ENCODE measurements at places on chromosomes 11 and 22.

DNA sequence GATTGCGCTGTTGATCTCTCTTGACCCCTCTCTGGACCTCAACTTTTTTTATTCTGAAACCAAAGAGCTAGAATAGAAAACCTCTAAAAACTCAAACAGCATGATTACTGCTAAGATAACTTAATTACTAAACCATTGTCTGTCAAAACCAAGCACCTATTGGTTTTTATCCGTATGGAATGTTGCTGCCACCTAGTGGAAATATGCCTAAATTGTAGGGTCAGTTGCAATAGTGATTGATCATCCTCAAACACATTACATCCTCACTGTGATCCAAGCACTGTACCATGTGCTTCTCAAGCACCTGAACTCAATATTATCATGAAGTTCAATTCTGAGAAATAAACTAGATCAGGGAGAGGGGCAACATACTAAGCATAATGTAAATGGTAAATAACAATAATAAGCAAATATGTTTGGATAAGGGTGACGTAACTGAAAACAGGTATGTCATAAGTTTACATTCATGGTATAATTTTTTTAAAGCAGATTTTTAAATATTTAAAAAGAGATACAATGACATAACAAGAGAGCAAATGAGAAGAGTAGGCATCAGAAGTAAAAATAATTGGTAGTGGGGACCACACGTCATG, 3.8 kb upstream of the OR5A2 start:
- H3K27ac ChIP-seq, result no peak overlapping the region
- no peaks in the 10 kb centered on the region for H3K27me3 ChIP-seq
- DNase-seq, result no peak
- H3K4me1 ChIP-seq, result no peaks in the 10 kb centered on the region

DNA sequence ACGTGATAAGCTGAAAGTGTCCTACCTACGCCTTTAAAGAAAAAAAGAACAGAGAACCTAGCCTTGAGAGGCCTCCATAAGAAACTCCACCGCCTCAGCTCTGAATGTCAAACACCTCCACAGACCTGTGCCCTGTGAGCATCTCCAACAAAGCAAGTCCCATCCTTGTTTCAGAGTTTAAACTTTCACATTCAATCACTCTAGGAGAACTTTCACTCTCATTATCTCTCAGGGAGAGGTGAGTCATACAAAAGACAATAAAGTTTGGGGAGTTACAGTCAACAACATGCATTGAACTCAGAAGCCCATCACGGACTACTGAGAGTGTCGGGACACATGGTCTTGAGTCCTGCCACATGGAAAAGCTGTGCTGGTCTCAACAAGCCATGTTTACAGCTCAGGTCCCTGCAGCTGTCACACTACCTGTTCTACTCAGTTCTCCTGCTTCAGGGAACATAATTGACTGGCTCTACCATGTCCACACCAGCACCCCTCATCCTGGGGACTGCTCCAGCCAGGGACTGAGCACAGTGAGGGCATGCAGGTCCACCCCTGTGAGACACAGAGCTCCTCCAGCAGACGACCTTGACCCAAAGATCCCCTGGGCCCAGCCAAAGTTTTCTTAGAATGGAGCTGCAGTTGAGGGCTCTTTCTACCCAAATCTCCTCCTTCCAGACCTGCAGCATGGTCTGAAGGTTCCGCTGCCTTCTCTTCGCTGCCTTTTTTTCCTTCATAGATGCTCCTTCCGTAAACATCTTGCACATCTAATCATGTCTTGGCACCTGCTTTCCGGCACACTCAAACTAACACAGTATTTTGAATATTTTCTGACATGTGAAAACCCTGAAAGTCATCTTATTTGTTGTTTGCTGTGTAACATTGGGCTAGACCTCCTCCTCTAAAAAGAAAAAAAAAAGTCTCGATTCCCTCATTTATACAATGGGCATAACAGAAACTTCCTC, 114.9 kb downstream of the ETS1 start:
- H3K36me3 ChIP-seq, result no peaks in the 10 kb centered on the region
- no peak for DNase-seq
- no peaks in the 10 kb centered on the region for H3K4me1 ChIP-seq
- H3K27me3 ChIP-seq, result no peaks in the 10 kb centered on the region

- no peak overlapping the region for H3K4me3 ChIP-seq
- no peaks in the 10 kb centered on the region for H3K4me1 ChIP-seq
- no peaks in the 10 kb centered on the region for H3K27me3 ChIP-seq
- H3K27ac ChIP-seq, result no peak overlapping the region
These were observed 19.8 kb downstream of the SAMM50 start for GRCh38 chr22:43975041-43975440.

DNA sequence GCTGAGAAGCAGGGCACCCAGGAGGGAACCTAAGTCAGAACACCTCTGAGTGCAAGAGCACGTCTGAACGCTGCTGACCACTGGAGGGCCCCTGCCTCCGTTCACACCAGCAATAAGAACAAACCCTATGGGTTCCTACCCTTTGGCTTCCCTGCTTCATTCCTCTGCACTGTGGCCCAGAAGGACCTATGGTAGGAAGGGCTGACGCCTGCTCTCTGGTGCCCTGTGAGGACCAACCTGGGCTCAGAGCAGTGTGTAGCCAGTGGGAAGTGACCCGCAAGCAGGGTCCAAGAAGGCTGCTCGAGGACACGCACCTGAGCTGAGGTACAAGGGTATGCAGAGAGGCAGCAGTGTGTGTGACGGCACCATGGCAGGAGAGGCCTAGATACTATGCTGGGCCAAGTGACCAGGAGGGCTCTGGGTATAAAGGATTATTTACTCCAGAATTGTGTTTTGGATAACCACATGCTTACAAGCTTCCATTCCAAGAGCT, 68.8 kb upstream of the CLTCL1 start:
- peaks cover 91% of the 10 kb centered on the region for H3K36me3 ChIP-seq
- no peak overlapping the region for H3K4me3 ChIP-seq
- H3K4me1 ChIP-seq, result no peaks in the 10 kb centered on the region
- H3K27me3 ChIP-seq, result no peaks in the 10 kb centered on the region
- no peak overlapping the region for H3K27ac ChIP-seq

DNA sequence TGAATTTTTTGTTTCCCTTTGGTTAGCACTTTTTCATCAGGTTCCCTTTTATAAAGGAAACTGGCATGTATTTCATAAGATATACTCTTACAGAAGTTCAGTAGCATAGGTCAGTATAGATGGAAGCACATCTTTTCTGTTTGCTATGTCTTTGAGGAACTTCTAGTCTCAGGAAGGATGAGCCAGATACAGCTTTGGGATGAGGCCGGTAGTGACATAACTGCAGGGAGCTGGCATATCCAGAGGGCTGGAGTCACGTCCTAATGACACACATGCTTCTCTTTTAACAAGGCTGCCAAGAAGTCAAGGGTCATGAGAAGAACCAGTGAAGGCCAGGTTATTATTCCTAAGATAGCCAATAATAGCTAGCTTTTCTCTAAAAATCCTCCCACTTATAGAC, 33.3 kb upstream of the ADSL start:
- no peak overlapping the region for H3K27ac ChIP-seq
- no peaks in the 10 kb centered on the region for H3K4me1 ChIP-seq
- H3K27me3 ChIP-seq, result no peaks in the 10 kb centered on the region
- peaks cover 36% of the 10 kb centered on the region for H3K36me3 ChIP-seq

DNA sequence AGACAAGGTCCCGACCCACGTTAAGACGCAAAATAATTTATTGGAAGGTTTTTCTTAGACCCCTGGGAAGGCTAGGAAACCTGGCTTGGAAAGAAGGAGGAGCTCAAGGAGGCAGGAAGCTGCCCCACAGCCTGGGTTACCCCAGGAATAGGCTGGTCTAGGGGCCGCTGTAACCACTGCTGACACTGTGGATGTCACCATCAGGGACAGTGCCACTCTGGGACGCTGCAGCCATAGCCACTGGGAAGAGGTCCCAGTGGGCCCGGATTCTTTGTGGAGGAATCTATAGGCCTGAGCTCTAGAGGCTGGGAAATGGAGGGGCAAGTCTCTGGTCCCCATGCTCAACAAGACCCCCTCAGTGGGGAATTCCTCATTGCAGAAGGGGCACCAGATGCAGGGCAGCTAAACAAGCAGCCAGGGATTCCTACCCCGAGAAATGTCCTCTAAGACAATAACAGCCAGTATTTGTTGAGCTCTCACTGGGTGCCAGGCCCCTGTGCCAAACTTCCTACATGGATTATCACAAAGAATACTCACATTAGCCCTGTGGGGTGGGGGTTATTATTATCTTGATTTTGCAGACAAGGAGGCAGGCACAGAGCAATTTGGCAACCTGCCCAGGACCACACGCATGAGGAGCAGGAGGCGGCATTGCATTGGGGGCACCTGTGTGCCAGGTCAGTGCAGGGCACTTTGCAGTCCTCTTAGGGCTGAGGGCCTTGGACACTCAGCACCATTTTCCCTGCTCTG, 19.5 kb upstream of the CHKA start:
- H3K4me1 ChIP-seq, result peaks cover 47% of the 10 kb centered on the region
- no peak overlapping the region for H3K27ac ChIP-seq
- no peaks in the 10 kb centered on the region for H3K36me3 ChIP-seq
- H3K4me3 ChIP-seq, result no peak overlapping the region
- DNase-seq, result no peak
- H3K27me3 ChIP-seq, result no peaks in the 10 kb centered on the region

GRCh38 chr11:56783448-56784041, 35.0 kb upstream of the OR9G4 start:
- no peak overlapping the region for H3K27ac ChIP-seq
- H3K4me1 ChIP-seq, result no peaks in the 10 kb centered on the region
- no peaks in the 10 kb centered on the region for H3K27me3 ChIP-seq
- H3K36me3 ChIP-seq, result no peaks in the 10 kb centered on the region
- no peak for DNase-seq

- no peaks in the 10 kb centered on the region for H3K4me1 ChIP-seq
- DNase-seq, result no peak
- H3K36me3 ChIP-seq, result no peaks in the 10 kb centered on the region
- no peak overlapping the region for H3K27ac ChIP-seq
- no peak overlapping the region for H3K4me3 ChIP-seq
These were observed 1166.4 kb upstream of the CNTN5 start for GRCh38 chr11:97854357-97854756.

DNA sequence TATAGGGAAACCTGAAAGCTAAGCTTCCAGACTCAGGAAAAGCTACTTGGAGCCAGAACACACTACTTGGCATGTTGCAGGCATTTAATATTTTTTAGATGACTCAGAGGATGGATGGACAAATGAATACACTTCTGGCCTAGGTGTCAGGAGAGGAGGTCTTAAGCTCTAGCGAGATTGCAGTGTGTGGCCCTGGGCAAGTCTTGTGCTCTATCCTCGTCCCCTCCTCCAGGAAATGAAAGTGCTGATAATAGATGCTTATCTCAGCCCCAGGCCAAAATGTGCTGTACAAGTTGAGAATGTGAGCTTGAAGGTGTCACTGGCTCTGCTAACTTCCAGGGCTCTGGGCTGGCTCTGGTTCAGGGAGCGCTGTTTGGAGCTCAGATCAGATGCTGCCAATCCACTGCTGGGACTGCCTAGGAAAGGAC, 136.3 kb downstream of the PKNOX2 start:
- H3K4me1 ChIP-seq, result no peaks in the 10 kb centered on the region
- no peak overlapping the region for H3K4me3 ChIP-seq
- no peaks in the 10 kb centered on the region for H3K36me3 ChIP-seq
- no peaks in the 10 kb centered on the region for H3K27me3 ChIP-seq
- H3K27ac ChIP-seq, result no peak overlapping the region

DNA sequence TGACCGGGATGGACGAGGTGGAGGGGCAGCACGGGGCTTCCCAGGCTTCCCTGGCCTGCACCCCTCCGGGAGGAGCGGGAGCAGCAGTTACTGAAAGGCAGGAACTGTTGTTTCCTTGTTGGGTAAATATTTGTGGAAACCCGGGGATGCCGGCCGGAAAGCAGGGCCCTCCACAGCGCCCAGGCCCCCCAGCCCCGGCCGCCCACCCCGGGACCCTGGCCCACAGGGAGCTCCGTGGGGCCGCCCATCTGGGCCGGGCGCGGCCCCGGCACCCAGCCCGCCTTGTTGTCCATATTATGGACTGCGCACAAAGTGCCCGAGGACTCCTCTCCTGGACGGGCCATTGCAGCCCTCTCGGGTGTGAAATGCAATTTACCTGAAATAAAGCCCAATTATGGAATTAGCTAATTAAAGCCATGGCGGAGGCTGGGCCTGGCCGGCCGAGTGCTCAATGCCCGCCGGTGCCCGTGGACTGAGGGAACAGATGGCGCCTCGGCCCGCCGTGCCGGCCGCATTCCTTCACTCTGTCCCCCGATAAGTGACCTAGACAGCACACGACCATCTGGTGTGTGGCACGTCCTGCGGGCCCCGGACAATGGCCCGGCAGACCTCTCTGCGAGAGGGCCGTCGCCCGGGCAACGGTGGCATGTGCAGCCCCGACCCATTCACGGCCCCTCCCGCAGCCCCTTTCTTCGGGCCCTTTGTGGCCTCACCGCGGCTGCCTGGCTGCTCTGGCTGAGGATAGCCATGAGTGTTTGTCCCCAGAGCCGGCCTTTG, 35.4 kb downstream of the CDKN1C start:
- no peak for DNase-seq
- H3K27ac ChIP-seq, result no peak overlapping the region
- H3K4me3 ChIP-seq, result no peak overlapping the region

GRCh38 chr22:29009148-29009547, 52.5 kb downstream of the C22orf31 start:
- DNase-seq, result no peak
- no peak overlapping the region for H3K27ac ChIP-seq
- H3K4me1 ChIP-seq, result no peaks in the 10 kb centered on the region
- no peaks in the 10 kb centered on the region for H3K36me3 ChIP-seq

GRCh38 chr11:11691296-11692151, 69.7 kb upstream of the GALNT18 start:
- no peak for DNase-seq
- H3K36me3 ChIP-seq, result no peaks in the 10 kb centered on the region
- no peaks in the 10 kb centered on the region for H3K27me3 ChIP-seq

- no peaks in the 10 kb centered on the region for H3K36me3 ChIP-seq
- no peak overlapping the region for H3K4me3 ChIP-seq
- no peaks in the 10 kb centered on the region for H3K4me1 ChIP-seq
- no peak overlapping the region for H3K27ac ChIP-seq
These were observed 88.9 kb downstream of the KCNQ1 start for GRCh38 chr11:2533587-2534133.

- no peak for DNase-seq
- H3K27ac ChIP-seq, result no peak overlapping the region
- no peaks in the 10 kb centered on the region for H3K36me3 ChIP-seq
- H3K27me3 ChIP-seq, result no peaks in the 10 kb centered on the region
- no peak overlapping the region for H3K4me3 ChIP-seq
- H3K4me1 ChIP-seq, result no peaks in the 10 kb centered on the region
These were observed 231.3 kb downstream of the BUD13 start for GRCh38 chr11:116541460-116541859.

DNA sequence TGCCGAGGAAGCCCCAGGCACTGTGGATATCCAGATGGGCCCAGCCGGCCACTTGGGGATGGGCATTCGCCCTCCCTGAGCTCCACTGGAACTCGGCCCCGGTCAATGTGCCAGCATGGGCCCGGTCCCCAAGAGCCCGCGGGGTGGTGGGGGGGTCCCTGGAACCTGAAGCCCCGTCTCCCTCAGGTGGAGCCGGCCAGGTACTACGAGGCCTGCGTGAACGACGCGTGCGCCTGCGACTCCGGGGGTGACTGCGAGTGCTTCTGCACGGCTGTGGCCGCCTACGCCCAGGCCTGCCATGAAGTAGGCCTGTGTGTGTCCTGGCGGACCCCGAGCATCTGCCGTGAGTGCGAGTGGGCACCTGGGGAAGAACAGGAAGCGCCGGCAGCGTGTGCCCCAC, 21.2 kb downstream of the MUC5AC start:
- no peaks in the 10 kb centered on the region for H3K36me3 ChIP-seq
- peak; percentile 43 for DNase-seq
- no peak overlapping the region for H3K27ac ChIP-seq
- no peak overlapping the region for H3K4me3 ChIP-seq

Data from right lobe of liver (tissue), 6 donors.